ENCODE measurements at places on chromosomes 1 and 21.

GRCh38 chr21:29217818-29218291, 80.9 kb upstream of the BACH1 start:
- no peak for DNase-seq

DNA sequence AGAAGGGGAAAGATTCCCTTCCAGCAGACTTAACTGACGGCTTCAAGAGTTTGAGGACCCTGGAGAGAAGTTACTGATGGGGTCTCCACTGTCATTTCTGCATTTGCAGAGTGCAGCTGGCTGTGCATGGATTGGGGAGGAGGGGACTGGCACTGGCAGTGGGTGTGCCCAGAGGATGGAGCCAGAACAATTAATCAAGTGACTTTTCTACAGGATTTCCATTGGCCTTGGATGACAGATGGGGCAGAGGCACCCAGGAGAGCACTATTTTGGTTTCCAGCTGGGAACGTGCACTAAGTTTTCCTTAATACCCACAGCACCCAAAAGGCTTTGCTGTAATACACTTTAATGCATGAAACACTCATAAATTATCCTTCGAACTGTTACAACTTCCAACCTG, 1.3 kb downstream of the NGF start:
- no peak for DNase-seq

DNA sequence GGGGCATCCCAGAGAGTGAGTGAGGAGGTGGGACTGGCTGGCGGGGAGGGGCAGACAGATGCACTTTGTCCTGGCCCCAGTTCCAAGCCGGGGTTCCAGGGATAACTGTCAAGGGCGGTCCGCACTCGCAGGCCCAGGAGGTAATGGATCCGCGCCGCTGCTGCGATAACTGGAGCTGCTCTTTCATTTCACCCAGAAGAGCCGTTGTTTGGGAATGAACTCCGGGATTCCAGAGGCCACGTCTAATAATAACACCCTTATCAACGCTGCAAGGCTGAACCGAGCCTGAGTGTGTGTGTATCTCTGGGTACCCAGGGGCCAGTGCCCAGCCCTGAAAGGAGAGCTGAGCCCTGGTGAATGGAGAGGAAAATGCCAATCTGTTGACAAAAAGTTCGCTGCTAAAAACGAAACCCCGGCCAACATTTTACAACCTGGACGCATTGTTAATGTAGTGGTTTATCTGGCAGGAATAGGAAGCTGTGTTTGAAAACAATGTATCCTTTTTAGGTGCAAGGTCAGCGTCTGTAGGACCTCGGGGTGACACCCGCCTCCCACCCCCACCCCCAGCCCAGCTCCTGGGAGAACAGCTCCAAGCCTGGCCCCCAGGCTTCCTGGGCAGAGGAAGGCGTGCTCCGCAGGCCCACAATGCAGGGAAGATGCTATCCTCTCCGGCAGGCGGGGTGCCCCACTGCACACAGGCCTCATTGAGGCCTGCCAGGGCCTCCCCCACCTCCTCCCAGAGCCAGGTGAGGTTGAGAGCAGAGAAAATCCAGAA, 119.7 kb downstream of the PROX1 start:
- no peak for DNase-seq

DNA sequence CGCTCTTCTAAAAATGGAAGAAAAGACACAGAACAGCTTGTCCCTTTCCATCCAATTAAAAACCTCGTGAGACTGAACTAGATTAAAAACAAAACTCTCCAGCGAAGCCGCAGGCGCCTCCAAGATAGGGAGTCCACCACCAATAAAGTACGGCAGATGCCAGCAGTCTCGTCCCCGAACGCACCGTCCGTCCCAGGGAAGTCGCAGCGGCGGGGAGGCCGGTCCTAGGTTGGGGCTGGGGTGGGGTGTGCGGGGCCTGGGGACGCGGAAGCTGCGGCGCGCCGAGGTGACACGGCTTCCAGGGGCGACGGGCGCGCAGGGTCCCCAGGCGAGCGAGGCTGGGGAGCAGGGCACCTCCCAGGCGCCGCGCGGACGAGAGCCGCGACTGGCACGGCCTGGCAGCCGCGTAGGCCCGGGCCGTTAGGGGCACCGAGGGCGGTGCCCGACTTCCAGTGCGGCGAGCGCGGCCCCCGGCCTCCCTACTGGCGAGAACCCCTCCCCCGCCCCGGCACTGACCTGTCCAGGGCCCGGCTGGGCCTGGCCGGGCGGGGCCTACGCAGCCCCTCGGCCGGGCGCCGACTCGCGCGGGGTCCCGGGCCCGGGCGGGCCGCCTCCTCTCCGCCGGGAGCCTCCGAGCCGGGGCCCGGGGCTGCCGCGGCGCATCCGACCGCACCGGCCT, 28.3 kb upstream of the A3GALT2 start:
- no peak for DNase-seq

GRCh38 chr1:1924386-1924785, 5.3 kb upstream of the TMEM52 start:
- DNase-seq: no peak

GRCh38 chr21:26914557-26914956, 52.3 kb downstream of the ADAMTS5 start:
- no peak for DNase-seq

DNA sequence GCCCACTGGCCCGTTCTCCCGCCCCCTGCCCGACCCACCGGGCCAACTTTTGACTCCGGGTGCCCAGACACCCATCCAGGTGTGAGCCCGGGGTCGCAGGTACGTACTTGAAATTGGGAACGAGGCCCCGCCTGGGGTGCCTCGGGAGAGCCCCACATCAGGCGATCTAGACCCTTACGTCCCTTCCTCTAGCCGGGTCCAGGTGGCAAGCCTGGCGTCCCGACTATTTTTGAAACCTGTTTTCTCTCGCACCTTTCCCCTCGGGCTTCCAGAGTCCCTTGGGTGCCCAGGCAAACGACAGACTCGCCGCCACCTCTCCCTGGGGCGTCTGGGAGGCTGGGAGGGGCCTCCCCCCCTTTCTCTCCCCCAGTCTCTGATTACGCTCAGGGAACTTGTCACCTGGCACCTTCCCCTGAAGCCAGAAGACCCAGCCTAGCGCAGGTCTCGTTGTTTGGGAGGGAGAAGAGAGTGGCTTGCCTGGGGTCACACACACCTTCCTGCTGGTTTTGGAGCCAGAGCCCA, 898 bp downstream of the LDLRAP1 start:
- no peak for DNase-seq

DNA sequence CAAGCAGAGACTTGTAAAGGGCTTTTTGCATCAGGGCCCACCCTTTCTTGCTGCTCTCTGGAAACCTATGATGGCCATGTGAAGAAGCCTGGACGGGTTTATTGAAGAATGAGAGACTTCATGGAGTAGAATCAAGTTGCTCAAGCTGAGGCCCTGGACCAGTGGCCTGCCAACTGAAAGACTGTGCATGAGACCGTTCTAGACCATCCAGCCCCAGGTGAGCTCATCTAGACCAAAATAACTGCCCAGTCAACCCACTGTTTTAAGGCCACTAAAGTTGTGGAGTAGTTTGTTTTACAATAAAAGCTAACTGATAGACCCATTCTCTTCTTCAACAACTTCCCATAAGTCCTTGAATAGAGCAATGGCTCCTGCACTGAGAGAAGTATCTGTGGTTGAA, 11.8 kb upstream of the ENAH start:
- no peak for DNase-seq

GRCh38 chr1:102879439-102879993, 228.8 kb downstream of the COL11A1 start:
- no peak for DNase-seq

- DNase-seq: no peak
These were observed 4.3 kb upstream of the MFAP2 start for GRCh38 chr1:16984717-16985116.

DNA sequence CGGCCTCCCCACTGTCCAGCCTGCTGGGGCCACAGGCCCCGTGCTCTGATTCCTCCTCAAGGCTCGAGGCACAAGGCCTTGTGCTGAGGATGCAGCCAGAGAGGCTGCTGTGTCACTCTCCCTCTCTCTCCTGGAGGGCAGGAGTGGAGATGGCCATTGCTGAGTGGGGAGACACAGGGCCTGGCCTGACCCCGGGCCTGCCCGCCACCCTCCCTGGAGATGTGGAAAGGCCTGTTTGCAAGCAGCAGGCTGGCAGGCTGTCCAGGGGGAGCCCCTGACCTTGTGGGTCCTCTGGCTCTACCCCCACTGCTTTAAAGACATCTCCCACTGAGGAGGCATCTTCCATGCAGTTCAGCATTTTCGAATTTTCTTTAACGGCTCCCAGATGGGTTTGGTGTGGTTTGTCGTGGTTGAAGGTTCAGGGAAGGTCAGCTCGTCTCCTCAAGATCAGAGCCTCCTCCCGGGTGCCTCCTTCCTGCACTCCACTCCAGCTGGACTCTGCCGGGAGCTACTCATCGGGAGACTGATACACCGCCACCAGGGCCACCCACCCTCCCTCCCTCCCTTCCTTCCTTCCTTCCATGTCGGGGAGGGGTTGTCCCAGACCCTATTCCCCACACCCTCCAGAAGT, 69.1 kb downstream of the SPSB1 start:
- DNase-seq: no peak

DNA sequence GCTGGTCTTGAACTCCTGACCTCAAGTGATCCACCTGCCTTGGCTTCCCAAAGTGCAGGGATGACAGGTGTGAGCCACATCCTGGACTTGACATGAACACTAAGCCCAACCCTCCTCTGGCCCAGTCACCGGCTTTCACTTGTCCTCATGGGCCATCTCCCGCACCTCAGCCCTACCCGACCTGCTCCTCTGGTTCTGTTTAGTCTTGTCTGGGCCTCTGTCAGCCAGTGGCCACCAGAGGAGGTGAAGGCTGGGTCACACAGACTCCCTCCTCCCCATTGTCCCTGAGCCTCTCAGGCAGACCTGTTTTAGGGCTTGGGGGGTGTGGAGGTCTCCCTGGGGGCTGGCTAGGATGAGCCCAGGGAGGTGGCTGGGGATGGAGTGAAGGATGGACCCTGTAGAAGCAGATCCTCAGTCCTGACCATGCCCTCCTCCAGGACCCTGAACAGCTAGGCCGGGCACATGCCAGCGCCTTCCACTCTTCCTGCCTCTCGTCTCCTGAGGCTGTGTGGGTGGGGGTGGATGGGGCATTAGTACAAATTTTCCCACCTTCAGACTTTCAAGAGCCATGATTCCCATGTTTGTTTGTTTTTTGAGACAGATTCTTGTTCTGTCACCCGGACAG, 26.1 kb upstream of the UMODL1 start:
- no peak for DNase-seq
